ENCODE measurements at places on chromosomes 4 and X.

GRCh38 chr4:119690871-119691270 lies 62.3 kb upstream of the PDE5A start:
- no peak for DNase-seq

DNA sequence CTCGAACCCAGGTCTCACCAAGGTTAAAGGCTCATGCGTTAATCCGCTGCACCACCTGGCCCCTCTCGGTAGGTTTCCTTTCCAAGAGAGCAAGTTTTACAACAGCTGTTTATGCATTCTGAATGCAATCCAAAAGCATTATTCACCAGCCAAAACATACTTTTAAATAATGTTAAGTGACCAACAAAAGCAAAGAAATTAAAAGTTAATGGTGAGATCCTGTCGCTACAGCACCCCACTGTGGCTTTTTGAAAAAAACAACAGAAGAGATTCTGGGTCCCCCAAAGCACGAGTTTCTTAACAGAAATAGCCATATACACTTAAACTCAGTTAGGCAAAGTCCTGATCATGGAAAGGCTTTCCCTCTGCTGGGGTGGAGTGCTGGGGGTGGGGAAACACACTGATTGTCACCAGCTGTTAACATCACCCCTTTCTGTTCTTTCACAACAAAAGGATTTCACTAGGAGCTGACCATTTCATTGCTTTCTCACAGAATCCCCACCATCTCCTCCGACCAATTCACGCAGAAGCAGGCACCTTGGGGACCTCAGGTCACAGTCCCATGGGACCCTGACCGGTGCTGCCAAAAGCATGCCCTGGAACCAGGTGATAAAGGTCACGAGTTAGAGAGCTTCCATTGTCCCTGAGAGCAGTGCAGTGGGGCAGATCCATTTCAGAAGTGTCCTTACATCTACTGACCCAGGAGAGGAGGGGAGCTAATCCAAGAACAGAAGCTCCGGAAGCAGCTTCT lies 51.2 kb downstream of the ZNF827 start:
- DNase-seq: no peak

- DNase-seq: no peak
Observed at GRCh38 chrX:10900585-10901289, 210.4 kb upstream of the HCCS start.

DNA sequence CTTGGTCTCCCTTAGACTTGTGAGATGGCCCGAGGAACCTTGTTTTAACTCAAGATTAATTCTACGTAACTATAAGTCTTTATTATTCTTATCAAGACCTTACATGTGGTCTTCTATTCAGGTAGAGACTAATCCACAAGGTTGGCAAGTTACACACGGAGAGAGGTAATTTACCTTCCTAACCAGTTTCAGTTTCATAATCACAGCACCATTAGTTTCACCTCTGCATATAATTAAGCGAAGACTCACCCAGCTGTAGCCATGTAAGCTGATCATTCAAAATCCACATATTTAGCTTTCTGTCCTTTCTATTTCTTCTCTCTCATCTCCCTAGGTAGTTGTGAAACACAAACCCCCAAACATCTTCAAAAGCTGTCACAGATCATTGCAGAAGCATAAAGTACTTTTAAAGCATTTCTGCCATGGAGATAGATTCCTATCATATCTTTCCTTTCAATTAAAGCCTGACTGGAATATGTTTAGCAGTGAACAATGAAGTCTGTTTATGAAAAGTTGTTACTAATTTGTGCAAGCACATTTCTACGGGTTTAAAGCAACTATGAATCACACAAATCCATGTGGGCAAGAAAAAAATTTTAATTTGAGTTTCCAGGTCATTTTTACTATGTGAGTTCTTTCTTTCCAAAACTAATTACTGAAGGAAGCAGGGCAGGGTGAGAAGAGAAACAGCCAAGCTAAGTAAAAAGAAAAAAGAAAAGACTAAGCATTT lies 78.5 kb downstream of the BTC start:
- DNase-seq: no peak

GRCh38 chr4:78361621-78362120 lies 189.9 kb upstream of the ANXA3 start:
- DNase-seq: no peak

DNA sequence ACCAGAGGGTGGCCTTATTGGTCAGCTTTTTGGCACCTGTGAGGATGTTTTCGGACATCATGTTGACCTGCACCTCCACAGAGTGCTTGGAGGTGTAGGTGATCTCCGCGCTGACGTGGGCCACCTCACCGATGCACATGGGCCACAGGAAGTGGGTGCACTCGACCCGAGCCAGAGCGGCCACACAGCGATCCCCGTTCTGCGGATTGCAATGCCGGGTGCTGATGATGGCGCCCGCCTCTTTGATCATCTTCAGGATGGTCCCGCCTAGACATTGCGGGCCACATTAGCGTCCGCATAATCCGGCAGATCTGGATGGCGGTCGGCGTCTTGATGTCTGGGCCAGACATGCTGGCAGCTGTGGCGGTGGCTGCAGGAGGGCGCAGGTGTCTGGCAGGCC lies 12.9 kb upstream of the N4BP2 start:
- no peak for DNase-seq

DNA sequence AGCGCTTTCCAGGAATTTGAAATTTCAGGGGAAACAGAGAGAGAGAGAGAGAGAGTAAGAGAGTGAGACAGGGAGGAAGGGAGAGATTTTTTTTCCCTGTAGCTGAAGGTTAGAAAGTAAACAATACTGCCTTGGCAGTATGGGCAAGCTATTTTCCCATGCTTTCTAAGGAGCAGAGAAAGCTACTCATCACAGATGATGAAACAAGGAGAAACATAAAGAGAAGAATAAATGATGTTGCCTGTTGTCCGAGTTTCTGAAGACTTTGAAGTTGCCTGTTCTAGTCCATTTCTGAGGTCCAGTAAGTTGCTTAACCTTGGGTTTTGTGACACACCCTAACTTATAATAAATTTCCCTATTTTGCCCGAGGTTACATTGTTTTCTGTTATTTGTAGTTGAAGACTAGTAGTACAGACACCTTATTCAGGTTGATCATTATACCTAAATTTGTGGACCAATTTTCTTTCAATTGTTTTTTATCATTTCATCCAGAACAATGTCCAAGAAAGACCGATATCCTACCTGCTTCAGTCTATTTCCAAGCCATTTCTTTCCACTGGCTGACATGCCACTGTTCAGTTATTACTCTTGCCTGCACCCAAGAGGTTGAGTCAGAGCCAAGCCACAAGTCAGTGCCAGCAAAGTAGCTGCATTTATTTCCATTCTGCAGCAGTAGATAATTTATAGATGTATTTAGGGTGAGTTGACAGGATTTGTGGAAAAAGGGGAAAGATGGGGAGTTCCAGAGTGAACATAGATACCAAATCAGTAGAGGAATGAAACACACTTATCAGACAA lies 49.7 kb upstream of the SLC16A2 start:
- no peak for DNase-seq

- no peak for DNase-seq
Observed at GRCh38 chrX:371907-372306, 14.8 kb downstream of the PPP2R3B start.

- DNase-seq: no peak
Observed at GRCh38 chrX:103253608-103254007, 1.3 kb downstream of the TCEAL8 start.

- DNase-seq: no peak
Observed at GRCh38 chr4:95394752-95395306, 153.9 kb downstream of the UNC5C start.

DNA sequence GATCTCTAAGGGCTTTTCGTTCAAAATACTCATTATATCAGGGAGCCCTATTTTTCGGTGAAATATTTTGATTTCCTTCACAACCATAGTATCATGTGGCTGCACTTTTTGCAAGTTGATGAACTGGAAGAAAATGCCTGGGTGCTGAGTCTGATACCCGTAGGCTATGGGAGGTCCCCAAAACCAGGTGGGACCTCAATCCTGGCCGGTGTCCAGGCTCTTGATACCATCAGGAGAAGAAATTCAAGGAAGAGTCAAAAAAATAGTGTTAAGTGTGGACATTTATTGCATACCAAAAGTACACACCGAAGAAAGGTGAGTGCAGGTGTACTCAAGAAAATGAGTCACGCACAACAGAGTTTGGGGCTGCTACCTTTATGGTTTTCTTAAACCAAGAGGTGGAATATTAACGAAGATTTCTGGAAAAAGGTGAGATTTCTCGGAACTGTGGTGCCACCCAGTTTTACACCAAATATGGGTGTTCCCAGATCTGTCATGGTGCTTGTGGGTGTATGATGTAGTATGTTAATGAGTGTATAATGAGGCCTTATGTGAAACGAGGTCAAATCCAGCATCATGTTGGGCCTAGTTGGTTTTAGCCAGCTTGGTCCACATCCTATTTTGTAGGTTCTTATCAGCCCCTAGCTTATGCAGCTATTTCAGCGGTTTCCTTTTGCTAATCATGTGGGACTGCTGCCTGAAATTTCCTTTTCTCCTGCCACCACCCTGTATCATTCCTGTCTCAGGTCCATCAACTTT lies 29.9 kb downstream of the VCX2 start:
- DNase-seq: no peak

DNA sequence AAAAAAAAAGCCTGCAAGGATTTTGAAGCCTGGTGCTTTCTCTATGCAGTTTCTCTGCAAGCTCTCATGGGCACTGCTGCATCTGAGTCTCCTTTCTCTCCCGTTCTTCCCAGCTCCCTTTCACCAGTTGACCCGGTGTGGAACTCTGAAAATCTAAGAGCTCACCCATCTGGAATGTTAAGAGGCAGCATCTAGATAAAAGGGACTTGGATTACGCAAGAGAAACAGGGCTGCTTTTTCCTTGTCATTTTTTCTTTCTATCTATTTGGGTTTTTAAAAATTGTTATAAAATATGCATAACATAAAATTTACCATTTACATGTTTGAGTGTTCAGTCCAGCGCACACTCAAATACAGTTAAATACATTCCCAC lies 95.2 kb upstream of the RPS6KA3 start:
- no peak for DNase-seq

DNA sequence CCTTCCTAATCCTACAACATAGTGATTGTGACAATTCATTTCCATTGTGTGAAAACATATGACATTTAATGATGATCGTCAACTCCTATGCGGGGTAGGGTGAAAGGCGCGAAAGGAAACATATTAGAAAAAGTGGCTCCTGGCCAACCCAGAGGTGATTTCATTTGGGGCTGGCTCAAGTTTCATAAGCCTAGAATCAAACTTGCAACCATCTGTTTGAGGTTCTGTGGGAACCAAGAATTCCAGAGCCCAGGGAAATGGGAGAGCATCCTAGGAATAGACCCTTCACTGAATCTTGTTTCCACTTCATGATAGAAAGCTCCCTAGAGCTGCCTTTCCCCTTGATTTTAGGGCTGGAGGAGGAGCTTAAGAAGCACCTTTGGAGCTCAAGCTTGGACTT lies 101.3 kb upstream of the EGFL6 start:
- no peak for DNase-seq

DNA sequence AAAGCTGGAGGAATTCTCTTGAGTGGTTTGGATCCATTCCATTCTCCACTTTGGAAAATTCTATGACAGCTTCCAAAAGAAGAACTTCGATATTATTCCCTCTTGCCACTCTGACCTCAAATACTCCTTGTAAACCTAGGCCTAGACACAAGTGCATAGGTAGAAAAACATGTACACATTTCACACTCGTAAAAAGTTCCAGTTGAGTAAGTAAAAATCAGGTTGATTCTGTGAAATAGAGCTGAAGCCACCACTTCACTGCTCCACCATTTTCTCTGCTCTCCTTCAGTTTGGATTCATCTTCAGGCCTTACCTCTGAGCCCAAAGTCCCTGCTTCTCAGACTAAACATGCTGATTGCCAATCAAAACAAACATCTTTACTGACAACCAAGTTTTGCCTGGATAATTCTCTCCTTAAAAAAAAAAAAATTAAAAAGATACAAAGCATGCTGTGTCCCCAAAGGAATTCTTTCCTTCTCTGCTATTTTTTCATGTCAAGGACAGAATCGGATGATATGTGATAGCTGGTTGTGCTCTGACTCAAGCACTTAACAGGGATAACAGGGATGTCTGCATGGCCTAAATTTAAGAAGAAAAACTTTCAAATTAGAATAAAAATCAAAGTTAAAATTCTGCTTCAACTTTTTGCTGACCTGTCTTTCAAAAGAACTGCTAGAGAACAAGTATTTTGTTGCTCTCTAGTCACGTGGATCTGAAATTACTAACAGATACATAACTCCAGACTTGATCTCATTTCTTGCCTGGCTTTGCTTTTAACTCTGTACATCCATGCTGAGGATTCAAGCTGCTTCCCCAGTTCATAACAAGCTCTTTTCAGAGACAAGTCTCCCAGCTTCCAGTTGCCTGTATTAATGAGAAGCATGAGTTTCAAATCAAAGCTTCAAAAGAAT lies 420.9 kb upstream of the INTU start:
- DNase-seq: no peak

DNA sequence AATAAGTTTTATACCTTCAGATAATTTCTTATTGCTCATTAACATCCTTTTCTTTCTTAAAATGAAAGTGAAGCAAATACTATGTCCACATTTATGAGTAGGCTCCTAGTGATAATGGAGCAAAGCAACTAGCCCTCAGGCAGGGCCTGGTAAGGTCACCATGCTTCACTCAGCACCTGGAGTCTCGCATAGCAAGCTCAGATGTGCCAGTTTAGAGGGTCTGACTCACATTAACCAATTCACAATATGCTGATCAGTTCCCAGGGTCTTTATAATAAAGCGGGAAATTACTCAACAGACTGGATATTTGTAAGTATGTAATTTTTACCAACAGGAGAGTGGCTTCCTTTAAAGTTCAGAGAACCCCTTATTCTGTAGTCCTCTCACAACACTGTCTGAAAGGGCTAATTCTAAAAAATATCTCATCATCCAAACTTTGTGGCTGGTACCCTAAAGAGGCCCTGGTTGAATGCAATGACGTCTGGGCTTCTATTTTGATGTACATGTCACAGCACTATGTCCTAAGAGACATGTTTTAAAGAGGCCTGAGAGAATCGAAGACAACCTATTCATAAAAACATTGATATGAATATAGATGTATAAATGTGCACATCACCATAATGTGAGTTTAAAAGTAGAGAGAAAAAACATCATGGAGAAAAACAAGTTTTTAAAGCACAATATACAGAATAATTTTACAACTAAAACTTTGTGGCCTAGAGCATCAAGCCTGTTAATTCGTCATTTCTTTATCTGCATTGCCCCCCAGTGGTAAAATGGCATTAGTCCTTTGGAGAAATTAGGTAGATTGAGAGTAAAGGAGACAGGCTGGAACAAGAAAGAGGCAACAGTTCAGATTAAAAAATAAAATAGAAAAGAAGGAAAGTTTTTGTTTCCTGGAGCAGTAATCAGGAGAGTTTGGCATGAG lies 44.3 kb downstream of the IL21 start:
- no peak for DNase-seq

- DNase-seq: no peak
Observed at GRCh38 chr4:180491210-180491609, 1752.0 kb upstream of the TENM3 start.

DNA sequence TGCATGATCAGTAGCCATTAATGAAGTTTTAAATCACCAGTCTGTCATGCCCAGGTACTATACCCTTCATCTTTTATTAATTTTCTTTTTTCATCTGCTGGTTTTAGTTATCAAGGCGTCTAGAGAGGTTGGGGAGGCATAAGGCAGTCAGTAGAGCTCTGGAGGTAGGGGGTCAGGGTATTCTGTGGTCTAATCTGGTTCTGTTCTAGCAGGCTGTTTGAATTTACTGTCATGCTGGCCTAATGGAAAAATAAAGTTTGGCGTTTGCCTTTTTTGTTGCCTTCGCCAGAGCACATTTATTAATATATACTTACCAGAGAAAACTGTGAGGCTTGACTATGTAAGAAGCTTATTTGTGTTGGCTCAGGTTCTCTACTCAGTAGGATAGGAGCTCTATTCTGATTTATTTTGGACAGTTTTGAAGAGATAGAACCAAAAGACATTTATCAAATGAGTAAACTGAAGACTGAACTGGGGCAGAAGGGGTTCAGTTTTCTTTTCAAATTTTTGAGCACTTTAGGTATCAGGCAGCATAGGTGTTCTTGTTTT lies 46.9 kb downstream of the TMEM131L start:
- DNase-seq: no peak

All from stimulated activated CD4-positive, alpha-beta T cell treated with anti-CD3 and anti-CD28 coated beads, Interleukin-1b, Interleukin-23, amount 100 ng/mL, for 24 hours (primary cell).